Activated CD4-positive, CD25-positive, alpha-beta regulatory T cell (primary cell): ENCODE measurements at places on chromosomes 2 and 18.

- no peak for DNase-seq
Measured at GRCh38 chr2:74091391-74091790, 56.3 kb downstream of the BOLA3 start.

DNA sequence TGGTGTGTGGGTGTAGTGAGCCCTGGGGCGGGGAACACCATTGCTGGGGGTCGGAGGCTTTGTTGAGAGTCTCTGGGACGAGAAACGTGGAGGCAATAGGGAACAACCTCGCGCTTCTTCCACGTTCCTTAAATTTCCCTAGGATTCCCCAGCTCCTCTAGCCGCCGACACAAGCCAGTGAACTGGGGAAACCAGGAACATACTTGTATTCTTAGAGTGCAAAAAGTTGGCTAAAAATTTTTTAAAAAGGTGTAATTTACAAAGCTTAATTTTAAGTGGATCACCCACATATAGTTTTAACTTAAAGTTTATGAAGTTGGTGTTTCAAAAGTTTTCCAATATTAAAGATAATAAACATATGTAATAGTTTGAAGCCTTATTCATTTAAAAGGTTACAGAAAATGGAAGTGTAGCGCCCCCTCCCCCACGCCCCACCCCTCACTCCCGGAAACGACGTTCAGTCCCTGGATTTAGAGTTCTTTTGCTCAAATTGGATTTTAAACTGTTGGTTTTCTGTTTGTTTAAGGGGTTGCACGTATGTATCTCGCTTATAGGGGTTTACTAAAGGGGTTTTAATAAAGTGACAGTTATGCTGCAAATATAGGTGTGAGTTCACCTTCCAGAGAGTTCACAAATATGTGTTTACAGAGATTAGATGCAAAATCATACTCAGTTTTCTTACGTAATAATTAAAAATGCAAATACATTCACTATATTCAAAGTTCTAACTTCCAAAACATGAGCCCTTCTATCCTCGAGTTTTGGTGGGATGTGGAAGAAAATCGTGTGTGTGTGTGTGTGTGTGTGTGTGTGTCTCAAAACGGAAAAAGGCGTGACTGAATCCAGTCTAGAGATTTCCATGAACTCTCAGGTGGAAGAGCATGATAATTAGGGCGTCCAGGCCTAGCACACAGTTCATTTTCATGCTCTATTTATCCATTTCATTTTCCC, 872 bp downstream of the DSG2 start:
- DNase-seq: no peak

DNA sequence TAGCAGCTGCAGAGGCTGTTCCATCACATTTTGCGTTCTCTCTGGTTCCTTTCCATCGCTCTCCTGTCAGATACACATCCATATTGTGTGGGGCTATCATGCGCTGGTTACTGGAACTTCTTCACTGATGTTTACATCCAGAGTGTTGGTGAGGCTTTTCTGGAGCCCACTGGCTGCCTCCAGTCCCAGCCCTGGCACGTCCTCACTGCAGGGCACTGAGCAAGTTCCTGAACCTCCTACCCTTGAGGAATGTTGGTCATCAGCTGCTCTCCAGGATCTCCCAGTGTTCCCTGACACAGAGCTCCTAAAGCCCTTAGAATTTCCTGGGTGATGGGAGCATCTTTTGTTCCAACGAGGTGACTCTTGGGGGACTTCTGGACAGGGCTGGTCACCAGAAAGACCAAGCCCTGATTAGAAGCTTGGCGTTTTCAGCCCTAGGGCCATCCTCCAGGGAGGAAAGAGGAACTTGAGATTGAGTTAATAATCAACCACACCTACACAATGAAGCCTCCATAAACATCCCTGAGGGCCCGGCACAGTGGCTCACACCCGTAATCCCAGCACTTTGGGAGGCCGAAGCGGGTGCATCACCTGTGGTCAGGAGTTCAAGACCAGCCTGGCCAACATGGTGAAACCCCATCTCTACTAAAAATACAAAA, 81.3 kb downstream of the TFCP2L1 start:
- DNase-seq: no peak

DNA sequence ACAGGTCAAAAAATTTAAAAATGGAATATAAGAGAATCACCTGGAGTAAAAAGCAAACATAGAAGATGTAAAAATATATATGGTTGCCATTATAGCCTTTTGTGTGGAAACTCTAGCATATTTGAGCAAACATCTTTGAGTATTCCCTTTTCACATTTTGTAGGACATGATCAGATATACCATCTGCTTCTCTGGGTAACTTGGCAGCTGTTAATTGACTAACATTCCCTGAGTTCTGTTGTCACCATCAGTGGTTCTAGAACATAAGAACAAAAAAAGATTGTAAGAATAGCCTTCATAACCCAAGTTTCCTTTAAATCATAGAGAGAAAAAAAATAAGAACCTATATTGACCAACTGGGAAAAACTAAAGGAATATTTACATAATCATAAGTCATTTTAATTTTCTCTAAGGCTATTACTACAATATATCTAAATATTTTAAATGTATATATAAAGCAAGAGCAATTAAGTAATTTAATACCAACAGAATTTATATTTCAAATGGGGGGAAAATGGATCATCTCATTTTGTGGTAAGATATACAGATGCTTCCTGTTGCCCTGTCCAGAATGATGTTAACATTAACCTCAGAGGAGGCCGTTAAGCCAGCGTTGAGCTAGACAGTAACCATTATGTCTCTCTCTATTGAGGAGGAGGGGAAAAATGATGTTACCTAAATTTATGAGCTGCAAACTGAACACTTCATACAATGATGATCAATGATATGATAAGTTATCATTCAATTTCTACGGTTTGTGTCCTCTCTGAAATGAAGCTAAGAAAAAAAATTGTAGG, 9.8 kb upstream of the INO80D start:
- no peak for DNase-seq

- DNase-seq: no peak
Measured at GRCh38 chr2:31384771-31385276, 29.7 kb downstream of the XDH start.

DNA sequence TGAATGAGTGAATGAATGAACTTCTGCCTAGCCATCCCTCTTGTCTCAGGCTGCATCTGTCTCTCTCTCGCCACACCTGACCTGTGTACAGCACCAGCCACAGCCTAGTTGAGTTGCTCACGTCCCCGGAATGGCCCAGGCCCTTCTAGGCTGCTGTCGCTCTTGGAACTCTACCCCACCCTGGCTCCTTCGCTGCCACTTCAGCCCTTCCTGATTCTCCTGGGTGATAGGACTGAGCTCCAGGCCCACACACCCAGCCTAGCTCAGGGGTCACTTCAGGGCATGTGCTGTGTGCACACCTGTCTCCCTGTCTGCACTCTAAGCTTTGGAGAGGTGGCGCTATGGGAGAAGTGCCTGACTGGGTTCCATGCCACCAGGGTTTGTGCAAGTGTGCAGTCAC, 236.6 kb downstream of the GLI2 start:
- no peak for DNase-seq

DNA sequence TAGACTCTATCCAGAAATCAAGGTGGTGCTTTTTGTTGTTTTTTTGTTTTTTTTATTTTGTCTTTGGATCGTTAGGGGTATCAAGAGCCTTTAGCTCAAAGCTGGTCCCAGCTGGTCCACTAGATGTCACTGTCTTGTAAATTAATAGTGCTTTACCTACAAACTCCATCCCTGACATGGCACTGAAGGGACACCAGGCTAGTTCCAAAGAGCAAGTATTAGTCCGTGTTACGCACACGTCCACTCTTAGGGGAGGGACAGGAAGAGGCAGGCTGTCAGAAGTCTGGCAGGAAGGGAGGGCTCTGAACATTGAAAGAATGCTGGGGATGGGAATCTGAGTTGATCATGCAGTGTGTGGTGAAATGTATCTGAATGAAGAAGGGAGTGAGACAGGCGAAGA, 85.9 kb upstream of the CCBE1 start:
- no peak for DNase-seq

DNA sequence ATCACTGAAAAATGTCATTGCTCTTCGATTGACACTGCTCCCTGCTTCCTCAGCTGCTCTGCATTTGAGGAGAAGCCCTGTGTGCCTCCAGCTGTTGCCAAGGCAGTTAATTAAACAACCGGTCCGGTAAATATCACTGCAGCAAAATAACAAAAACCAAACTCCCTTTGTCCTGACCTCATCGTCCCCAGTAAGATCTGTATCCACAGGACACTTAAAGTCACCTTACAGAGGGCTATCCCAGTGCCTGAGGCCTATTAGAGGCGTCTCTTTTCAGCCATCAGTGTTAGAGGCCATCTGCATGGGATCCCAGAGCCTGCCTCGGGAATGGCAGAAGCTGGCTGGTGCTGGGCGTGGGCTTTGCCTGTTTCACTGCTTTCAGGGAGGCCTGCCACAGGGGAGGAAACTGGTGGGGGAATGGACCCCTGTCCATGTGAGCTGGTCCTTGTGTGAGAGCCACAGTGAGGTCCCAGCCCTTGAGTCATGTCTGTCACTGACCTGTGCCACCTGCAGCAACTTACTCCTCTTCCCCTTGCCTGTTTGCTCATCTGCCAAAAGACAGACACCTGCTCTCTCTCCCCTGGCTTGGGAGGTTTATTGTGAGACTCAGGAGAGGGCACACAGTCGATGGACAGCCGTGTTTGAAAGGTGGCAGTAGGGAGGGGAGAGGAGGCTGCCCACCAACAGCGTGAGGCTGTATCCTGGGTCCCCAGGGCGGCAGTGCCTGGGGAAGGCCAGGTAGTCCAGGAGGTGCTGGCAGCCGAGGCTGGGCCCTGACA, 117.7 kb upstream of the MCFD2 start:
- no peak for DNase-seq

DNA sequence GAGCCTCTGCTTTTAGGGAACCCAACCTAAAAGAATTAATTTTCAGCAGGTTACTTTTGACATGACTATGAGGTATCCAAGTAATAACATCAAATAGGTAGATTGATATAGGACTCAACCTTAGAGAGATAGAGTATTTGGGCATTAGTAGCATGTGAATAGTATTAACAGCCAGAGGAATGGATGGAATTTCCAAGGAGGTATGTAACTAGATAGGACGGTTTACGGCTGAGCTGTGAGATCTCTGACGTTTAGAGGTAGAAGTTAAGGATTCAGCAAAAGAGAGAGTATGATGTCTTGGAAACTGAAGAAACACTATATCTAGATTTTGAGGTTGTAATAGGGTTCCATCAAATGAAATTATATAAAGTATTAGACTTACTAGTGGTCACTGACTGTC, 70.3 kb downstream of the HNMT start:
- no peak for DNase-seq

- no peak for DNase-seq
Measured at GRCh38 chr2:62216616-62217015, 20.7 kb downstream of the B3GNT2 start.

DNA sequence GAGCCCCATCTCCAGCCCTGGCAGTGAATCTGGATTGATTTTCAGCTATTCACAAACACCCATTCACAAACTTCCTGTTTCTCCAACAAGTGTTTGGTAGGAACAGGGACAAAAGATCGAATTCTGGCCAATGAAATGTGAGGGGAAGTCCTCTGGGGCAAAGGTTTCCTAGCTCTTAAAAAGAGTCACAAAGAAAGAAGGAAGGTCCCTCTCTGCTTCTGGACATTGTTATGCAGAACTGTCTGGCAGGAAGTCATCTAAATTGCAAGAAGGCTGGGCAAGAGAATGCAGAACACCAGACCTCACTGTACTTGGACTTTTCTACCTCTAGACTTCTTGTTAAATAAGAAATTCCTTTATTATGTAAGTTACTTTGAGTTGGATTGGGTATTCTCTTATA, 137.3 kb downstream of the CCDC148 start:
- DNase-seq: no peak

DNA sequence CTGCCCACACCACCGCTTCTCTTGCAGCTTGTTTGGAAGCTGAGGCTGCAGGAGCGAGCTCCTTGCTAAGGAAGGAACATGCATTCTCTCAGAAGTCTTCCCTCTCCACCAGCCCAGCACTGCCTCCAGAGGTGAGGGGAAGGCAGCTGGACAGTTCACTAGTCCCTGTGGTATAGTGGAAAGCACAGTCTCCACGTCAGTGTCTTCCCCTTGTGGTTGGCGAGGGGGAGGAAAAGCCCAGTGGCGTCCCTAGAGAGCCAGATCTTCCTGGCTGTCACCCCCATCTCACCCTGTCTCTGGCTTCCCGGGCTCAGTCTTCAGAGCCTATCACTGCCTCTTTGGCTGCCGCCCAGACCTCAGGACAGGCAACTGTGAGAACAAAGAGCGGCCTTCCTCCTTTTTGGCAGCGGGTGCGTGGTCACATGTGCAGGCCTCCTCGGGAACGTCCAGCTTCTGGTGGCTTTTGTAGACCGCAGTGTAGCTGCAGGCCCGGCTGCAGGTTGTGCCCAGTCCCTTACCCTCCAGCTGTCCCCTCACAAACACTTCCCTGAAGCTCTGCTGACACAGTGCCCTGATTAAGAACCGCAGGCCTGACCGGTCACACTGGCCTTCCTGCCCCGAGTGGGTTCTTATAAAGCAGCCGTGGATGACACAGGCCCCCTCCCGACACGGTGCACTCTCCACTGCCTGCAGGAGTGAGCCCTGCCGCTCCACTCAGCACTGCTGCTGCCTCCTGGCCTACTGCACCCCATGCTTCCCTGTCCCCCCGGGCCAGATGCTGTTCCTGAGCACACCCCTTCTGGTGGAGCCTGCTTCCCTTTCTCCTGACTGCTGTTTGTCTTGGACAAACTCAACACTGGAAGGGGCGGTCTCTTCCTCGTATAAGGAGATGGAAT, 90.9 kb downstream of the RNF144A start:
- no peak for DNase-seq

DNA sequence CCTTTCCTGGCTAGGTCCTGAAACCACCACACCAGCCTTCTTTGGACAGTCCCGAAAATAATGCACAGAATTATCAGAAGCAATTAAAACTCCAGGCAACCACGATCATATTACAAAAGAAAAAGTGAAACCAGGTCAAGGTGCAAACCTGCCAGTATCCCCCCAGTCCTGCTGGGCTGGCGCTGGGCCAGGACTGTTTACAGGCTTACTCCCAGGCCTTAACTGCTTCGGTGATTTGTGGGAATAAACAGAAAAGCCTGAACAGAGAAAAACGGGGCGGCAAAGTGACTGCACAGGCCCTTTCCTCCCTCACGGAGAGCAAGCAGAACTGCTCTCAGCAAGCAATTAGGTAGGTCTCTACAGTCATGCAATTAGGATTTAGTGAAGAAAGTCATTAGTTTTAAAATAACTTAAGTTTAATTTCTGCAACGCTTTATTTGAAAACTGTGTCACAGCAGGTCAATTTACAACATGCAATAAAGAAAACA, 1.3 kb downstream of the HDAC4 start:
- DNase-seq: no peak

- DNase-seq: no peak
Measured at GRCh38 chr18:8699948-8700347, 5.4 kb upstream of the MTCL1 start.

DNA sequence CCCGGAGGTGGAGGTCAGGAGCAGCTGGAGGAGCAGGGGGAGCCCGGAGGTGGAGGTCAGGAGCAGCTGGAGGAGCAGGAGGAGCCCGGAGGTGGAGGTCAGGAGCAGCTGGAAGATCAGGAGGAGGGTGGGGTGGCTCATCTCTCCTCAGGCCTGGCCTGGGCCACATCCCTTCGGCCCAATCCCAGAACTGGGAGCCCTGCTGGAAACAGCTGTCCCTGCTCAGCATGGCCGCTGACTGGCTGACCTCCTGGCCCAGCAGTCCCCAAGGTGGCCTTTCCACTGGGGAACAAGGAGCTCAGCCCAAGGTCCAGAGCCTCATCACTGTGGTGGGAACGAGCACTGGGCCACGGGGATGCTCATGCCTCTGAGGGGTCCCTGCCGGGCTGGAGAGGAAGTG, 66.6 kb upstream of the LAPTM4A start:
- no peak for DNase-seq
